ENCODE measurements at places on chromosomes 11 and 22.

DNA sequence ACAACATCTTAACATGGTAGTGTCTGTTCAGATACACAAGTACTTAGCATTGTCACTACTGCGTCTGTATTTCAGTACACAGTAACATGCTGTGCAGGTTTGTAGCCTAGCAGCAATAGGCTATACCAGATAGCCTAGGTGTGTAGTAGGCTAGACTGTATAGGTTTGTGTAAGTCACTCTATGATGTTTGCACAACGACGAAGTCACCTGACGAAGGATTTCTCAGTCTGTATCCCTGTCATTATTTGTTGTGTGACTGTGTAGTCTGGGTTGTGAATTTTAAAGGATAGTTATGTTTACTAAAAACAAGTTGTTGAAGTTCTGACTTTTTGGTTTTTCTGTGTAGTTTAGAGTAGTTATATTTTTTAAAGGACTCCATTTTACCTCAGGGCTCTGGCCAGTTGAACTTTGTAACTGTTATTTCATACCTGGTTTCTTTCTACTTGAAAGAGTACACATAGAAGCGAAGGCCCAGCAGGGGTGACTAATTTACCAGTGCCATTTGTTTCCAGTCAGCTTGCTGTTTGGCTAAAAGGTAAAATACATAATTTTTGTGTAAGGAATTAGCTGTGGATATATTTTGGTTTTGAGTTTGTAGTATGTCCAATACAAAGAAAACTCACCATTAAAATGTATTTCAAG lies 72.3 kb downstream of the PPP6R3 start:
- no peak for DNase-seq

DNA sequence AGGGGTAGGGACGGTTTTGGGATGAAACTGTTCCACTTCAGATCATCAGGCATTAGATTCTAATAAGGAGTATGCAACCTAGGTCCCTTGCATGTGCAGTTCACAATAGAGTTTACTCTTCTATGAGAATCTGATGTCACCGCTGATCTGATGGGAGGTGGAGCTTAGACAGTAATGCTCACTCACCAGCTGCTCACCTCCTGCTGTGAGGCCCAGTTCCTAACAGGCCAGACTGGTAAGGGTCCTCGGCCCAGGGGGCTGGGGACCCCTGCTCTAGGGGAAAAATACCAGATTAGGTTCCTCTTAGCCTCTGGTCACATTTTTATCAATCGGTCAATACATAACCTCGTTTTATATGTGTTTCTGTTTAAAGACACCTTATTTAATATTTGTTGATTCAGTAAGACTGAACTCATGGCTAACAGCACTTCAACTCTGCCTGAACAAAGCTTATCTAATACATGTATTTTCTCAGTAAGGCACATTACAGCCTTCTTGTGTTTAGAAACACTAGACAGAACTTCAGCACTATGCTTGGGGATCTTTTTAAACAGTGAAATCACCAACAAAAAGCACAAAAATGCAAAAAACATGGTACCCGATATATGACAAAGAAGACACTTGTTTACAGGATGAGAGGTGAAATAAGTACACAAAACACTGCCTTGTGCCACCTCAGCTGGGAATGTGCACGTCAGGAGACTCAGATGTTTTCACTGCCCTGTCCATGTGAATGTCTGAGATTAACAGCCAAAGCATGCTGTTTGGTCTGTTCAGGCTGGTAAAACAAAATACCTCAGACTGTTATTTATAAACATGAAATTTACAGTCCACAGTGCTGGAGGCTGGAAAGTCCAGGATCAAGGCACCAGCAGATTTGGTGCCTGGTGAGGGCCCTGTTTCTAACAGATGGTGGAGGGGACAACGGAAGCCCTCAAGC lies 107.5 kb downstream of the USP35 start:
- DNase-seq, result no peak

- no peak for DNase-seq
Observed at GRCh38 chr11:116459185-116460045, 313.4 kb downstream of the BUD13 start.

GRCh38 chr11:73201249-73201648 lies 16.8 kb upstream of the P2RY2 start:
- DNase-seq, result no peak

DNA sequence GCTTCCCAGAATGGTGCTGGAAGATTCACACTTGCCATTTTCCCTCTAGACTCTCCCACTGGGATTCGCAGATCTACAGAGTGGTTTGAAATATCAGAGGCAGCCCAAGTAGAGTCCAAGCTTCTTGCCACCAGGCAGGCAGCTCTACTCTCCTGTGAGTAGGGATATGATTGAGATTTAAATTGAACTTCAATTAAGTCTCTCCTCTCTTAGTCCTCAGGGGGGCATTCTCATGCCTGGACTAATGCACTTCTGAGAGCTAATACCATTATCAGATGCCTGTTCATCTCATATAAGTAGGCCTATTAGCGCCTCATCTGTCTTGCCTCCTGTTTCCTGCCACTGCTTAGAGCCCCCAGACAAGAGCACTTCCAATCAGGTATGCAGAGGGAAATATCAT lies 25.5 kb upstream of the AMPD3 start:
- no peak for DNase-seq

DNA sequence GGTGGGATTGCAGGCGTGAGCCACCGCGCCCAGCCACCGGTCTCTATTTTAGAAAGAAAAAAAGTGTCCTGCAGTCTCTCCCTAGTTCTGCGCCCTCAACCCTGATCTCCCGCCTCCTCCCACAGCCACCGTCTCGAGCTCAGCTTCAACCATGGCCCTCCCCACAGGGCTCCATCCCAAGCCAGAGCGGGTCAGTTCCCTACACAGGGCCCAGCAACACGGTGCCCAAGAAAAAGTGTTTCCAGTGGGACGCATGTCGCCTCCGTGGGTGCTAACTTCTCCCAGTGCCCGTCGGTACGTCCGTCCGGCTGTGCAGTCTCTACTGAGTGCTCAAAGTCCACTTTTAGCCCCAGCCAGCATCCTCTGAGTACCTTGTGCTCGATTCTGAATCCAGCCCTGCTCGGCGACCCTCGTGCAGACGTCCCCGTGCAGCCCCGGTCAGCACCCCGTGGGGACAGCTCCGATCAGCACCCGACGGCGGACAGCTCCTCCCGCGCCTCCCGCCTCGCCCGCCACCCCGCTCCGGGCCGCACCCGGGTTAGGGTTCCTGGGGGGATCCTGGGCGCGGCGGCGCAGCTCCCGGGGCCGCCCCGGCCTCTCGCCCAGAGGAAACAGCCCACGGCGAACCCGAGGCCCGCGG lies 657 bp upstream of the MAPK8IP2 start:
- peak; percentile 91 for DNase-seq

GRCh38 chr22:45786726-45787125 lies 115.1 kb downstream of the ATXN10 start:
- DNase-seq, result no peak

- DNase-seq, result no peak
Observed at GRCh38 chr11:31246451-31247165, 122.9 kb downstream of the DCDC1 start.

GRCh38 chr11:130872513-130872912 lies 43.8 kb downstream of the SNX19 start:
- no peak for DNase-seq

DNA sequence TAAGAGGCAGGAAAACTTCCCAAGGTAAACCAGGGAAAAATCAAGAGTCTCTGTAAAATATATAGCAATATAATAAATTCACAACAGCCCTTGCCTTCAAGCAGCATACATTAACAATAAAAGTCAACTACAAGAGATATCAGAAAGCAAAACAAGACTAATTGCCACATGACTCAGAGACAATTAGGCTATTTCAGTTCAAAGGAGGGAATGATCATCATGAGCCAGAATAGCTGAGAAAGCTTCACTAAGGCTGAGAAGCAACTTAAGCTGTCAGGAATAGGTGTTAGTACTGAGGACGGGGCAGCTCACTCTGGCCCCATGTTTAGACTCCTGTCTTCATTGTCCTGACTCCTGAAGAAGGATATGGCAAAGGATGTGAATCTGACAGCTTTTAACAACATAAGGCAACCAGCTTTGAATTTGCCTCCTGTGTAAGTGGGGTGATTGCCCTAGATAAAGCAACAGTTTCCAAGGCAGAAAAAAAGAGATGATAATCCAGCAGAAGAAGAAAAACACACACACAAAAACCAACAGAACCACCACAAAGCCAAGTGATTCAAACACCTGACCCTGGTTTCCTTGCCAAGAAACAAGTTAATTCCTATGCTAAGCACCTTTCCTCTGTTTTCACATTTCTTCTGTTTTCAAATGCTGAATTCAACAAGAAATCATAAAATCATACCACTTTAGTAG lies 60.8 kb downstream of the SIK3 start:
- DNase-seq, result no peak

GRCh38 chr11:114522818-114523217 lies 36.9 kb downstream of the NXPE1 start:
- DNase-seq, result no peak

GRCh38 chr22:27110665-27111451 lies 453.5 kb downstream of the MIAT start:
- DNase-seq, result no peak

GRCh38 chr22:25350551-25350971 lies 131.1 kb downstream of the CRYBB2 start:
- no peak for DNase-seq

GRCh38 chr22:47125603-47126002 lies 363.2 kb downstream of the TBC1D22A start:
- DNase-seq, result peak; percentile 46

DNA sequence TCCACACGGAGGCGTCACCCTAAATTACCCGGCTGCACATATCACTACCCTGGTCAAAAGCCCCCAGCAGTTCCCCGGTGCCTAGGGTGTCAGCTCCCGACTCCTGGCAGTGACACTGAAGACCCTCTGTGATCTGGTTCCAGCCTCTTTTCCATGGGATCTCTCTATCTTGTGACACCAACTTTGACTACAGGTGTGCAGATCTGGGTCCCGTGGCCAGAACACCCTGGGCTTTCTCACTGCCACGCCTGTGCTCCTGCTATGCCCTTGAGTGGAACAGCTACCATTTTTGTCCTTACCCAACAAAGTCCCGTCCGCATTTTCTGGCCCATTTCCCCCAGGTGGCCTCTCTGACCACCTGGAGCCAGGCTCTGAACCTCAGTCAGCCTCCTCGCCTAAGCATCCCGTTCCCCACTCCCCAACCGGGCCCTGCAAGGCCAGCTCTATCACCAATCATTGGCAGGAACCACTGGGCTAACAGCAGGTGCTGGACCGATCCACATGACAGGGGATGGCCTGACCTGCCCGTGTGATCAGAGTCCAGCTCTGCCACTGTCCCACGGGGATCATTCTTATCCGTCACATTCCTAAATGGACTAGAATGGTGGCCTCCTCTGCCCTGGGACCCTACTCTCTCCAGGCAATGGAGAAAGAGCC lies 20.7 kb upstream of the CBX7 start:
- DNase-seq, result no peak

- peak; percentile 43 for DNase-seq
Observed at GRCh38 chr11:83241291-83241946, 44.7 kb downstream of the CCDC90B start.

DNA sequence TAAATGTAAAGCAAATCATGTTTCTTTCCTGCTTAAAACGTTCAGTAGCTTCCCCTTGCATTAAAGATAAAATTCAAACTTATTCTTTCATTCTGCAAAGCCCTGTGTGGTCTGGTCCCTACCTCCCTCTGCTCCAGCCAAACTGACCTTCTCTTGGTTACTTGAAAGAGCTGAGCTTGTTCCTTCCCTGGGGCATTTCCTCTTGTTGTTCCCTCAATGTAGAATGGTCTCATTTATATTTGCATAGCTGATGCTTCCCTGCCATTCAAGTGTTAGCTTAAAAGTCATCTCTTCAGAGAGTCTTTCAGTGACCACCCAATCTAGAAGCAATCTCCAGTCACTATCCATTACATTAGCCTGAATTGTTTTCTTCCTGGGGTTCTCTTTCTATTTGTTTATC lies 1618.5 kb upstream of the TENM4 start:
- DNase-seq, result no peak

DNA sequence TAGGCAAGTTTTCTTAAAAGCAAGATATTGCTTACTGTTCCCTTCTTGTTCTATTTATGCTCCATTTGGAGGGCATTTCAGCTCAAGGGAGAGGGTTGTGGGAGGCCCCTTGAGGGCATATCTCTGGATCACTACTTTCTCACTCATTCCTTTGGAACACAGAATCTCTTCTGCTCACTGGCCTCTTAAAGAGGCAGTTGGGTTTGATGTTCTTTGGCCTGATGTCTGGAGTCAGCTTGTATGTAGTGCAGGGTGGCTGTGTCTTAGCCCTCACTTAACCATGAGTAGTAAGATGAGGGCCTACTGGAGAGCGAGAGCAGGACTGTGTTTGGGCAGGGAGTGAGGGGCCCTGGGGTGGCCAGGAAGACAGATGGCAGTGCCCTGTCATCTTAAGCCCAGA lies 3.6 kb downstream of the INCENP start:
- DNase-seq, result no peak

- DNase-seq, result peak; percentile 84
Observed at GRCh38 chr11:102268083-102268984, 49.0 kb upstream of the BIRC3 start.

GRCh38 chr11:27720277-27720830 lies 20.1 kb upstream of the BDNF start:
- peak; percentile 68 for DNase-seq

DNA sequence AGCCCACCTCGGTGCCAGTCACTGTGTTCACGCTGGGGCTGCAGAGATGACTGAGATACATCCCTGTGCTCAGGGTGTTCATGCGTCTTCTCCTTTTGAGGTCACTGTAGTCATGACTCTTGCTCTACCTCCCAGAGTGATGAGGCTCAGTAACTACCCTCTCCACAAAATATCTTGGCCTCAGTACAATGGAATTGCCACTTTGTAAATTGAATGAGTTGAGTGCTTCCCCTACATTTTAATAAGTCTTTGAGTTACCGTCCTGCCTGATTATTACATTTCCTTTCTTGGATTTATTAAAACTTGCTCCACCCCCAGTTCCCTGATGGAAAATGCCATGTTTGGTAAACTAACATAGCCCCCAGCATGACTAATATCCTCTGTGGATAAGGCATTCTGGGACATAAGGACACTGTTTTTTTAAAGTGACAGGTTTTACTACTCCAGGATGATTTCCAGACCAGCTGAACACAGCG lies 15.9 kb downstream of the PRSS23 start:
- no peak for DNase-seq

GRCh38 chr11:47259232-47259977 lies 1.6 kb downstream of the NR1H3 start:
- DNase-seq, result peak; percentile 60

DNA sequence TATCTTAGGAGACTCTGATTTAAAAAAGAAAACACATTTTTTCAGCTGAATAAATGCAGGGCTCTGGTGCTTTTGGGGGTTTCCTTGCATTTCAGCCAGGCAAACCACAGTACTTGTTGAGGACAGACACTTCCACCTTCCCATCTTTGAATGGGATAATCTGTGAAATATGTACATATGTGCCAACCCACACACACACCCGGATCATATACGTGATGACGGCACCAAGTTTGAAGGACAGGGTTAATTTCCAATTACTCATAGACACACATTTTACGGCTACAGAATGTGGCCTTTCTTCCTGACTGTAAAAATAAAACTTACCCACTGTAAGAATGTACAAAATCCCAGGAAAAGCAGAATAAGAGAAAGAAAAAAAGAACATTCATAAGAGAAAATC lies 104.4 kb downstream of the MPPED2 start:
- no peak for DNase-seq

- DNase-seq, result no peak
Observed at GRCh38 chr11:44256673-44257291, 53.2 kb downstream of the ALX4 start.

All from AG08396 (cell line).